ENCODE measurements at places on chromosomes 7 and 10. TPM values are rescaled to one million over a fixed set of nuclear protein-coding genes. Genes with fewer than 3 reads are reported as not detected.

- no peak for DNase-seq
Measured at GRCh38 chr10:71079761-71080380, 132.5 kb upstream of the UNC5B start.

GRCh38 chr7:2386964-2387669 is 16.3 kb upstream of the CHST12 start:
- no peak for DNase-seq

DNA sequence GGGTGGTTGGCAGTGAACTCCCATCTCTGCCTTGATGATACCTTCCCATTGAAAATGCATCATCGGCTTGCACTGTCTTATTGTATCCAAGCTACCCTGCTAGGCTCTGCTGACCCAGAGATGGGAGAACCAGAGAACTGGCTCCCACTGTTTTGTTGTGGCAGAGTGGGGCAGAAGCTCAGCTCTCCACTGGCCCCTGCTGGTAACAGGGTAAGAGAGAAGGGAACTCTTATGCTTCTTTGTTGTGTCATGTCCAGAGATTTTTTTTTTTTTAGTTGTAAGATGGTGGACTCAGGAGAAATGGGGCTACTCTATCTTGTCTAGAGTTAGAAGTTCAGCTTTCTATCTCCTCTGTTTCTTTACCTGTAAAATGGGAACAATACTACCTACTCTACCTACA is 100.5 kb upstream of the SDK1 start:
- no peak for DNase-seq

- no peak for DNase-seq
Measured at GRCh38 chr7:128697302-128697905, 25.3 kb downstream of the GARIN1A start.

DNA sequence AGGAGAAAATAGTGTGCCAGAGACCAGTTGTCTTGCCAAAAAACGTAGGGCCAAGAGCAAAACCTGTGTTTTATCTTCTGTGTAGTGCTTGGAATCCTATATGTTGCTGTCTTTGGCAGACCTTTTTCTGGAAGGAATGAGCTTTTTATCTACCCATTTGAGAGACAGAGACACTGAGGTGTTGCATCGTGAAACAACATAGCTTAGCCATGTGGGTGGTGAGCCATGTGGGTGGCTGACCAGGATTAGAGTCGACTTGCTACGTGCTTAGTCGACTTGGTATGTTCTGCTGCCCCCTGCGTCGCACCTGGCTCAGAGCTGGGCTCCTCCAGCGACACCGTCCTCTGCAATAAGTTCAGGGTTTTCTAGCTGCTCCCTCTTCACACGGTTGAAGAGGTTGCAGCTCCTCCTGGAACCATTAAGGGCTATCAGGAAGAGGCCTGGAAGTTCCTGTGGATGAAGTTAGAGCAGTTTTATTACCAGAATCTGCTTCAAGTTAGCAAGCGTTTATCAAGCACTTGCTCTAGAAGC is 175.8 kb downstream of the SH2D4B start:
- DNase-seq, result no peak

The EVX1 gene
- total RNA-seq, result 1.1 TPM

DNA sequence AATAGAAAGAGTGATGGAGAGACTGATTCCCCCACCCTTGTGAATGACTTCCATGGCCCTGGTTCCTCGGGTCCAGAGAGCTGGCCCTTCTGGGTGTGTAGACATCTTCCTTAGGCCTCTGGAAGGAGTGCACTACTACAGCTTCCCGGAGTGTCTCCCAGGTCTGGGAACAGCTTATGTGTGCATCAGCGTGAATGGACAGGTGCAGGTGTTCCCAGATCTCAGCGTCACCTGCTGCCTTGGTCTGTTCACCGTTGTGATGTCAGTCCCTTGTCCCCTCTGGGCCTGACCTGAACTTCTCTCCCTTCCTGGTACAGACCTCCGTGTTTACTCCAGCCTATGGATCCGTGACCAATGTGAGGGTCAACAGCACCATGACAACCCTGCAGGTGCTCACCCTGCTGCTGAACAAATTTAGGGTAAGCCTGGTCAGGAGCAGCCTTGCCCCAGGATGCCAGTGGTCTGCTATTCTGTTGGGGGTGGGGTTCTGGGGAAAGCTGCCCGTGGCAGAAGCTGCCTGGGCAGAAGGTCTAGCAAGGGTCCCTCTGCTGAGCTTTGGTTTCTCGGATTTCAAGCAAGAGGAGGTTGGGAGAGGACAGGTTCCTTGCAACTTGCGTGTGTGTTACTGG is 10.5 kb upstream of the DEPP1 start:
- DNase-seq, result no peak

The HOXA10 gene
- total RNA-seq, result 23.2 TPM

DNA sequence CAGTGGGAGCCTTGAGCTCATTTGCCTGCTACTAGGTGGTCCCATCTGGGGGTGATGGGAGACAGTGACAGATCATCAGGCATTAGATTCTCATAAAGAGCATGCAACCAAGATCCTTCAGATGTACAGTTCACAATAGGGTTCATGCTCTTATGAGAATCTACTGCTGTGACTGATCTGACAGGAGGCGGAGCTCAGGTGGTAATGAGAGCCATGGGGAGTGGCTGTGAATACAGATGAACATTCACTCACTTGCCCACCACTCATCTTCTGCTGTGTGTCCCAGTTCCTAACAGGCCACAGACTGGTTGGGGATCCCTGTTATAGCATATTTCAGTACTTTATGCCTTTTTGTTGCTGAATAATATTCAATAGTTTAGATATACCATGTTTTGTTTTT is 6.6 kb upstream of the UBE2D1 start:
- no peak for DNase-seq

The ZFAND4 gene
- 19.2 TPM for total RNA-seq

The ZCCHC24 gene
- total RNA-seq, result 43.5 TPM

The MIOS gene
- total RNA-seq, result 66.3 TPM

All from urinary bladder (tissue), 4 donors.